Endothelial cell (in vitro differentiated cells): ENCODE measurements at places on chromosomes 5 and 9.

- DNase-seq: no peak
Measured at GRCh38 chr5:179869101-179869500, 10.5 kb upstream of the MRNIP start.

- no peak for DNase-seq
Measured at GRCh38 chr5:83724001-83724400, 3.3 kb upstream of the HAPLN1 start.

- no peak for DNase-seq
Measured at GRCh38 chr5:37889612-37890317, 49.9 kb upstream of the GDNF start.

GRCh38 chr9:121160025-121160424 lies 41.6 kb downstream of the RAB14 start:
- no peak for DNase-seq

GRCh38 chr5:11329679-11330078 lies 568.6 kb upstream of the DAP start:
- DNase-seq: no peak

- no peak for DNase-seq
Measured at GRCh38 chr9:31304576-31304975, 1079.9 kb upstream of the ACO1 start.

- DNase-seq: peak; percentile 55
Measured at GRCh38 chr9:35954942-35955546, 2.9 kb downstream of the OR2S2 start.

GRCh38 chr9:82466616-82467260 lies 478.2 kb downstream of the SPATA31D1 start:
- DNase-seq: peak; percentile 67

DNA sequence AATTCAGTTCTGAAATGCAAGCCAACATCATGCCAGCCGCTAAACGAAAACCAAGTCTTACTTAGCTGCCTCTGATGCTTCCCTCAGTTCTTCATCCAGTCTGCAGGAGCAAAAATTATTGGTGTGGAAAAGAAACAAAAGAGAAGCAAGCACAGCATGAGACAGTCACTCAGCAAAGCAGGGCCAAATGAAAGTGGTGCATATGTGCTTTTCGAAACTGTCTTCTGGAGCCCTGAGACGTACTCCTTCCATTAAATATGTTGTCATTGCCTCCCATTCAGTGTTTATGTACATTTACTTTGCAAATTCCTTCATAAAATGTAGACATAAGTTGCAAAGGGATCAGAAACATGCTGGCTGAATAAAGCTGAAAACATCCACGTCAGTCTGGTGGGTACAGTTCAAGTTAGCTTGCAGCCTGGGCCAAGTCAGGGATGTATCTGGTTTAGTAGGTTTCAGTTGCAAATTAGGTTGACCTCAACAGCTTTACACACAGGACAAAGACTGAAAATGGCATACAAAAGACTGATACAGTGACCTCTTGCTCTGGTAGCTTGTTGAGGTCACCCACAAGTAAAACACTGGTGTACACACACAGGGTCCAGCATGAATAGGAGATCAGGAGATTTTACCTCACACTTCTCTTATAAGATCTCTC lies 139.7 kb upstream of the PCA3 start:
- DNase-seq: no peak

- DNase-seq: no peak
Measured at GRCh38 chr5:59660737-59661136, 232.8 kb downstream of the PDE4D start.

DNA sequence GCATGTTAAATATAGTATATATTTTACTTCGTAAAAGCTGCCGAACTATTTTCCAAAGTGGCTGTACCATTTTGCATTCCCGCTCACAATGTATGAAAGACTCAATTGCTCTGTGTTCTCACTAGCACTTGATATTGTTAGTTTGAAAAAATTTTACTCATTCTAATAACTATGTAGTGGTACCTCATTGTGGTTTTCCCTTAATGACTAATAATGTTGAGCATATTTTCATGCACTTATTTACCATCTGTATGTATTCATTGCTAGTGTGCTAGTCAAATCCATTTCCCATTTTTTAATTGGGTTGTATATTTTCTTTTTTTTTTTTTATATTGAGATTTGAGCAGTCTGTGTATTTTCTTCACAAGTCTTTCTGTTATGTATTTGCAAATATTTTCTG lies 58.4 kb downstream of the RANBP17 start:
- DNase-seq: no peak

DNA sequence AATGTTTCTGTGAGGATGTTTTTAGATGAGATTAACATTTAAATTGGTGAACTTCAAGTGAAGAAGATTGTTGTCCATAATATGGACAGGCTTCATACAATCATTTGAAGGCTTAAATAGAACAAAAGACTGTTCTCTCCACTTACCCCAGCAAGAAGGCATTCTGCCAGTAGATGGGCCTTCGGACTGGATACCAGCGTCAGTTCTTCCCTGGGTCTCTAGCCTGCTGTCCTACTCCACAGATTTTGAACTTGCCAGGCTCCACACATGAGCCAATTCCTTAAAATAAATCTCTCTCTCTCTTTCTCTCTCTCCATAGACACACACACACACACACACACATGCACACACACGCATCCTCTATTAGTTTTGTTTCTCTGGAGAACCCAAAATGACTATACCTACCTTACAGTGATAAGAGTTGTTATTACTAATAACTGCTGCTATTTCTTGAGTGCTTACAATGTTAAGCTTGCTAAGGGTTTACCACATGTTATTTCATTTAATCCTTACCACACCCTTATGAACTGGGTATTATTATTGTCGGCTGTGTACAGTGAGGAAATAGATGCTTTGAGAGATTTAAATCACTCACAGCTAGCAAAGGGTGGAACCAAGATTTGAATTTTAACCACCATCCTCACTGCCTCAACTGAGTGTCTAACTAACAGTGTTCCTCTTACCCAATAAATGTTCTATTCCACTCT lies 19.8 kb upstream of the IQGAP2 start:
- DNase-seq: no peak

DNA sequence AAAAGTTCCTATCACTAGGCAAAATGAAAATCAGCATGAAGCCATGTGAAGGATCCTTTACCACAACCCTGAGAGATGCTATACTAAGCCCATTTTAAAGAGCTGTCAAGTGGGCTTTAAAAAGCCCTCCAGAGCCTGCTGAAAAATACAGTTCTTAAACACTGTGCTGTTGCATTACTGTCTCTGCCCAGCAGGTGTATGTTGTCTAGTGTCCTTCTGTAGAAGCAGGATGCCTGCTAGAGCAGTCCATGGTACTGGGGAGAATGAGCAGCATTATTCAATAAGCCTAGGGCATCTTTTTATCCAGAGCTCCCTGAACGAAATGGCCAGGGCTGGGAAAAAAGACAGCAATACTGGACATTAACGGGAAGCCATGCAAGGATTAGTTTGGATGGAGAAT lies 126.2 kb upstream of the PLCXD3 start:
- DNase-seq: peak; percentile 33

GRCh38 chr5:181204826-181205760 lies at the start of gene TRIM7:
TRIM7 (minus strand) TSS chr5:181205196; CDS start chr5:181205110, 86 bp downstream.
- no peak for DNase-seq

DNA sequence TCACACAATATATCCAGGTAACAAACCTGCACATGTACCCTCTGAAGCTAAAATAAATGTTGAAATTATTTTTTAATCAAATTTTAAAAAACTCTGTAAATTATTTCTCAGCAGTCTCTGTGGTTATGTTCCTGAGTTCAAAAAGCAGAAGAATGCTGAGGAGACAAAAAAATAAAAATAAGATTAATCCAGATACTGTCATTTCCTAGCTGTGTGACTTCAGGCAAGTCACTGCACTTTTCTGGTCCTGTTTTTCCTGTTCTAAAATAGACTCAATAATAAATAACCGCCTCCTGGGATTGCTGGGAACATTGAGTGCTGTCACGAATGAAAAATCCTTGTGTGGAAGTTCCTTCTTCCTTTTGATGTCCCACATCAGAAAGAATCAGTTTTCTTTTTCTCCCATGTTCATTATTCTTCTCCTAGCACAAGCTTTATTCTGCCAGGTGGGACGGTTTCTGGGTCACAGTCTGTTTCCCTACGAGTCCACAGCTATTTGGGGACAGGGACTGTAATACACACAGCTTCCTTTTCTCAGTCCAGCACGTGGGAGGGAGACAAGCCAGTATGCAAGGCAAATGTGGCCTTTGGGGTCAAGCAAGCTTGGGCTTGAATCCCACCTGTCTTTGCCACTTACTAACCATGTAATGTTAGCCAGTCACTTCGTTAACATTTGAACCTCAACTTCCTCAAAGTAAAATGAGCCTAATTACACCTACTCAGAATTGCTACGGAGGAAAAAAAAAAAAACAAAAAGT lies 156.9 kb downstream of the TRIM32 start:
- DNase-seq: no peak

- DNase-seq: no peak
Measured at GRCh38 chr9:124444166-124444565, 6.1 kb upstream of the ADGRD2 start.

DNA sequence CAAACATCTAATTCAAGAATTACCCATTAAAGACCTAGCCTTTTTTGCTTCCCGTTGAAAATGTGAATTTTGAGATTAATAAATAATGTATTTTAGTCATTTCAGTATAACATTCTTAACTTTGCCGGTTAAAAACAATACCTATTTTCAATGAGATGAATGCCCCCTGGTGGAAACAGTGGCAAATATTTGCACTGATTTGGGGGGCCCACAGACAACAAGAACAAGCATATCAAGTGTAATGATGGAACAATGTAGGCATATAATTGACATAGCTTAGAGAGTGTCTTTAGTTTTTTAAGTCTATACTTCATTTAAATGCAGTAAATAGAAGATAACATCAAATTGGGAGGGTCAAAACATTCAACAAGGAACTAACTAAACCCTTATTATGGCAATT lies 111.9 kb downstream of the NTRK2 start:
- peak; percentile 35 for DNase-seq

DNA sequence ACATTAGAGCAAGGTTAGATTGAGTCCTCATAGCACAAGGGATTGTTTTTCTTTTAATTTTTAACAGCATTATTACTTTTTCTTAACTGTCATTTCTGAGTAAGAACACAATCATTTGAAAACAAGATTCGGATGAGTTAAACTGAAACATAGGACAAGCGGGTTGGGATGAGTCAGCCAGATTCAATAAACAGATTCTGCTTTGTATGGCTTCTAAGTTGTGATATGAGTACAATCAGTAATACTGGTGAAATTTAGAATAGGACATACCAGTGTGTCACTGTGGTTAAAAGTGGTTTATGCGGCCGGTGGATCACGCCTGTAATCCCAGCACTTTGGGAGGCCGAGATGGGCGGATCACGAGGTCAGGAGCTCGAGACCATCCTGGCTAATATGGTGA lies 364.3 kb upstream of the CDH10 start:
- DNase-seq: no peak

DNA sequence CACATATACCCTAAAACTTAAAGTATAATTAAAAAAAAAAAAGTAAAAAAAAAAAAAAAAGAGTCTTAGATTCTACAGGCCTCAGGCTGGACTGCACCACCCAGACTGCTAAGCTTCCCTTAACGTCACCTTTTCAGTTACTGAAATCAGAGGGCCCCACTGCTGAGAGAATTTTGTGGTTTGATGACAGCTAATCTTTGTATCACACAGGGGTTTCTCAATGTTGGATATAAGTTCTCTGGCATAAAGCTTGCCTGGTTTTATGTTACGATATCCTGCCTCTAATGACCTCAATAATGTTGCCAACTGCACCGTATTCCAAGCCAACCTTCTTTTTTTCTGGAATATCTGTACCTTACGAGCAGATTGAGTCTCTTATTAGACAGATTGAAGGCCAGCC lies 43.1 kb upstream of the C6 start:
- no peak for DNase-seq

DNA sequence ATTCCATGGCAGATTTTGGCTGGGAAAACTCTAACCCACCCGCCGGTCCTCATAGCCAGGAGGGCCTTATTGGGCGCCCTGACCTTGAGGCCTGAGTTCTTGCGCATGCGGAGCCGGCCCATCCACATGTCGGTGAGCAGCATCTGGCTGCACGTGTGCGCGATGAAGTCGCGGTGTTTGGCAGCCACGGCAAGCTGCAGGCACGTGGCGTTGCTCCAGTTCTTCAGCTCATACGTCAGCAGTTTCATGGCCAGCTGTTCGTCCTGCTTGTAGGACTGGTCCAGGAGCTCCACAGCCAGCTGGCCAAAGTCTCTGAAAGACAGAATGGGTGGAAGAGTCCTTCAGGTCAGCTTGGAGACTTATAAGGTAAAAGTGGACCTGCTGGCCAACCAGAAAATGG lies 204.3 kb upstream of the KLF9 start:
- no peak for DNase-seq
